ENCODE measurements at places on chromosomes 1 and 21. TPM values are rescaled to one million over a fixed set of nuclear protein-coding genes. Genes with fewer than 3 reads are reported as not detected.

CLCNKB gene
- total RNA-seq, result not detected

SPATA46 gene
- not detected for total RNA-seq

SPRTN gene
- 18.0 TPM for total RNA-seq

C1orf216 gene
- 26.0 TPM for total RNA-seq

- peak overlapping the region; percentile 88 for H3K27ac ChIP-seq
- peaks cover 53% of the 10 kb centered on the region for H3K4me1 ChIP-seq
- DNase-seq, result peak; percentile 95
- H3K4me3 ChIP-seq, result peak overlapping the region; percentile 87
Measured at GRCh38 chr1:228463559-228464455, 23.4 kb upstream of the RNF187 start.

DNA sequence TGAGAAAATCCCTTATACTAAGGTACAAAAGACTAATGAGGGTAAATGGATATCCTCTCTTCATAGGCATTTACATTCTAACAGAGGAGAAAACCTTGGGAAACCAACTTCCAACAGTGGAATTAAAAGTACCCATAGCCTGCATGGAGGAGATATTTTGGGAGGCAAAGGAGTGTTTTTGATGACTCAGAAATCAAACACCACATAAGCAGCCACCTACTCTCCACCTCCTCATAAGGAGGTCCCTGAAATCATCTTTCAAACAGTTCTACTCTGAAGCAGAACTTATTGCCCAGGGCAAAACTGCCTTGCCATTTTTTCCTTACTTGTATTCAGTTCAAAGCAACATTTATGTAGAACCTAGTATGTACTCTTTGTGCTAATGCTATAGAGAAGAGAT, 211.3 kb downstream of the KCNH1 start:
- no peaks in the 10 kb centered on the region for H3K36me3 ChIP-seq
- H3K27ac ChIP-seq, result no peak overlapping the region
- no peaks in the 10 kb centered on the region for H3K4me1 ChIP-seq
- no peak for DNase-seq
- H3K27me3 ChIP-seq, result peaks cover 1% of the 10 kb centered on the region

- H3K36me3 ChIP-seq, result peaks cover 13% of the 10 kb centered on the region
- H3K4me1 ChIP-seq, result peaks cover 11% of the 10 kb centered on the region
- H3K27me3 ChIP-seq, result no peaks in the 10 kb centered on the region
- H3K27ac ChIP-seq, result peak overlapping the region; percentile 13
- peak overlapping the region; percentile 4 for H3K4me3 ChIP-seq
Measured at GRCh38 chr1:169326956-169327268, 40.7 kb downstream of the NME7 start.

DNA sequence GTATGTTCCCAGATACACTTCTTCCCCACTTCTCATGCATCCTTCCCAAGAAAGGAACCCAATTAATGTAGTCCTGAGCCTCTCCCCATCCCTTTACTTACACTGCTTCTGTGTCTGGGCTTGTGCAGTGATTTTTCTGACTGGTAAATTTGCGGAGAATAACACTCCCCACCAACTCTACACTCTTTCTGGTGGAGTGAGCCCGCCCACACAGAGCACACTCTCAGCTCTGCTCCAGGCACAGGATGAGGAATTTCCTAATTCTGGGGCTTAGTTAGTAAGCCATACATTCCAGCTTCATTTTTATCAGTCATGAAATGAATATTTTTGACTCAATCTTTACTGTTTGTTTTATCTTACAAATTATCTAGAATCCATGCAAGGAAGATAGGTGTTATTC, 38.6 kb downstream of the FMO4 start:
- no peak for DNase-seq
- no peaks in the 10 kb centered on the region for H3K36me3 ChIP-seq
- H3K4me3 ChIP-seq, result no peak overlapping the region
- peaks cover 3% of the 10 kb centered on the region for H3K27me3 ChIP-seq
- no peaks in the 10 kb centered on the region for H3K4me1 ChIP-seq
- H3K27ac ChIP-seq, result no peak overlapping the region

DNA sequence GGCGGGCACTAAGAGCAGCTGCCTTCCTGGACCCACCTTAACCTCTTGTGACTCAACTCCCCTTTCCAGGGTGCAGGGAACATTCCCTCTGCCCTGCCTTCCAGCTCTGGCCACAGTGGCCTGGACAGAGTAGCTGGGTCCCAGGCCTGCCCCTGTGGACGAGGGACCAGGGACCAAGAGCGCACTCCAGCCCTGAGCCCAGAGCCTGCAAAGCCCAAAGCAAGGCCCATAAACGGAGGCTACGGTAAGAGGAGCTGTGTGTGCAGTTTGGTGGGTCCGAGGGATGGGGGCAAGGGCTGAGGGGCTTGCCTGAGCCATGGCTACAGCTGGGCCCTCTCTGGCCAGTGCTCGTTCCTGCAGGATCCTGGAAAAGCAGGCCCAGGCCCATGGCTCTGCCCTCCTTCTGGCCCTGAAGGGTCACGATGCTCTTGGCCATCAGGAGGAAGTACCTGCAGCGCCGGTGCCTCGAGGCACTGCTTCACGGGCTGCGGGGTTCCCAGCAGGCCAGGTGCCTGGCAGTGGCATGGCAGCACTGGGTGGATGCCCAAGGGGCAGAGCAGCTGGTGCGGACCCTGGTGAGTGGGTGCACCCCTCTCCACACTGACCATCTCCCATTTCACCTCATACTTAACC, 17.8 kb downstream of the MTHFR start:
- peaks cover 2% of the 10 kb centered on the region for H3K4me1 ChIP-seq
- no peak overlapping the region for H3K4me3 ChIP-seq
- no peak overlapping the region for H3K27ac ChIP-seq
- no peaks in the 10 kb centered on the region for H3K27me3 ChIP-seq
- DNase-seq, result no peak

DNA sequence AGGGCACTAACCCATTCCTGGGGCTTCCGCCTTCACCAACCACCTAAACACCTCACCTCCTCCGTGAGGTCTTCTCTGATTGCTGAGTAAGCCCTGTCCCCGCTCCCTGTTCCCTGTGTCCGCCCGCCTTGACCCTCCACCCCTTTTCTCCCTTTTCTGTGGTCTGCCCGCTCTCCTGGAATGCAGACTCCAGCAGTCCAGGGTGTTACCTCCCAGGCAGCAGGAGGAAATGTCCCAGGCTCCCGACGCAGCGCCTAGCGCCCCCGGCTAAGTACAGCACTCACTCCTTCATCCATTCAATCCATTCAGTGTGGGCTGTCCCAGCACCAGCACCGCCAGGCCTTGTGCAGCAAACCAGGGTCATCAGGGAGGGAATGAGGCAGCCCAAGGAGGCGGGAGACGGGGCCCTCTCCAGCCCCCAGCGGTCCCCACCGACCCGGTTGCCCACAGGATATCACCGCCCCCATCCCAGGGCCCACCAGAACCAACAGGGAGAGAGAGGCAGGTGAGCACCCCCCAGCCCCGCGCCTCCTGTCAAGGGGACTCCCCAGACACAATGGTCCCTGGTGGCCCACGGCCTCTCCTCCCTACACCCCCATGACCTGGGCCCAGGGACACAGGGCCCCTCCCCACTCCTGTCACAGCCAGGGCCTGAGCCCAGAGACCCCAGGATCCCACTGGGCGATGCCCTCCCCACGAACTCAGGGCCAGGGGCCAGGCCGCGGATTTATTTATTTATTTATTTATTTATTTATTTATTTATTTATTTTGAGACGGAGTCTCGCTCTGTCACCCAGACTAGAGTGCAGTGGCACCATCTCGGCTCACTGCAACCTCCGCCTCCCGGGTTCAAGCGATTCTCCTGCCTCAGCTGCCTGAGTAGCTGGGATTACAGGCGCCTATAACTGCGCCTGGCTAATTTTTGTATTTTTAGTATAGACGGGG, 10.2 kb downstream of the TNFRSF14 start:
- no peak overlapping the region for H3K4me3 ChIP-seq
- DNase-seq, result no peak
- peaks cover 35% of the 10 kb centered on the region for H3K36me3 ChIP-seq
- no peak overlapping the region for H3K27ac ChIP-seq
- H3K27me3 ChIP-seq, result no peaks in the 10 kb centered on the region

DNA sequence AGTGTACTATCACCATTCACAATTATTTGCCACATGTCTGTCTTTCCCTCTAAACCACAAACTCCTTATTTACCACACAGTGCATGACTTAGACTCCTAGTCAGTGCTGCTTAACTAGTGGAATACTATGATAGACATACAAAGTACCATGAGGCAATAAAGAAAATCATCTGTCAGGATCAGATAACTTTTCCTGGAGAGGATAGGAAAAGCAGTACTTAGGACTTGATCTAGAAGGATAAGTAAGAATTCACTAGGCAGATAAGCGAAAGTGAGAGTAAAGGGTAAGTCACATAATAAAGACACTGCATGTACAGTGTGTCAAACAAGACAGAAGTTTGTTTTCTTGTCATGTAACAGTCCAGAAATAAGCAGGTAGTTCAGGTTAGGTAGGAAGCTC, 21.2 kb upstream of the TSPAN1 start:
- H3K4me1 ChIP-seq, result no peaks in the 10 kb centered on the region
- H3K27ac ChIP-seq, result no peak overlapping the region
- no peak overlapping the region for H3K4me3 ChIP-seq
- no peaks in the 10 kb centered on the region for H3K36me3 ChIP-seq
